ENCODE measurements at places on chromosomes 11 and 22.

DNA sequence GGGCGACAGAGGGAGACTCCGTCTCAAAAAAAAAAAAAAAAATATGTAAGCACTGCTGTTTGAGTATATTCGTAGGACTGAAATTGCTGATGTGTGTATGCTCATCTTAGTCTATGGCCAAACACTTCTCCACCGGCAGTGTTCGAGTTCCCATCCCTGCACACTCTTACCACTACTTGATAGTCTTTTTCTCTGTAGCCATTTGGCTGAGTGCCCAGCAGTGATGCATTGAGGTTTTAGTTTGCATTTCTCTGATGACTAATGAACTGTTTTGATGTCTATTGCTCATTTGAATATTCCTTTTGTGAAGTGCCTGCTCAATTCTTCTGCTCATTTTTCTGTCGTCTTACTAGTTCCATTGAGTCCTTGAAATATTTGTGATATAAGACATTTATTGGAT is 1.9 kb downstream of the TIRAP start:
- no peaks in the 10 kb centered on the region for H3K36me3 ChIP-seq
- DNase-seq, result no peak
- no peak overlapping the region for H3K4me3 ChIP-seq
- no peaks in the 10 kb centered on the region for H3K27me3 ChIP-seq

GRCh38 chr11:106012744-106013143 is 9.3 kb downstream of the MSANTD4 start:
- no peak for DNase-seq
- no peaks in the 10 kb centered on the region for H3K27me3 ChIP-seq
- H3K4me3 ChIP-seq, result no peak overlapping the region
- H3K4me1 ChIP-seq, result peaks cover 8% of the 10 kb centered on the region
- H3K27ac ChIP-seq, result no peak overlapping the region

DNA sequence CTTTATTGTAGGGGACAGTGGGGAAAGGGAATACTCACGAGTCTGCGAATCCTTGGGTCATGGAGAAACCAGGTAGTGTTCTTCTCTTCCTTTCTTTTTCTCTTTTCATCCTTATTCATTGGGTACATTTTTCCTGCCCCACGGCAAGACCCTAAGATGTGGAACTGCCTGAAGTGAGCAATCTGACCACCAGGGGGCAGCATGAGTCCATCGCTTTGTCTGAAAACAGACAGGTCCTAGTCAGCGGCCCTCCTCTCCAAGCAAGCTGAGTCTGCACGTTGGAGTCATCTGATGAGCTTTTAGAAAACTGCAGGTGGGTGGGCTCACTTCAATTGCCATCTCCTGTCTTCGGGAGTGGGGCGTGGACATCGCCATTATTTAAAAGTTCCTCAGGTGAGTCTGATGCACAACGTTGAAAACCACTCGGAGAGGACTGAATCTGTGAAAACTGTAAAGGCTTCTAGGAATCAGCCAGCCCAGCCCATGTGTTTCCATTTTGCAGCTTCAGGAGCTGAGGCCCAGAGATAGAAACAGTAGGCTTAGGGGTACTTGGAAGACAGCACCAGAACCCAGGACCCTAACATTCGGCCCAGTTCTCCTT is 34.0 kb upstream of the FBXO3 start:
- no peaks in the 10 kb centered on the region for H3K4me1 ChIP-seq
- H3K36me3 ChIP-seq, result no peaks in the 10 kb centered on the region
- no peak overlapping the region for H3K27ac ChIP-seq
- H3K27me3 ChIP-seq, result no peaks in the 10 kb centered on the region
- H3K4me3 ChIP-seq, result no peak overlapping the region

DNA sequence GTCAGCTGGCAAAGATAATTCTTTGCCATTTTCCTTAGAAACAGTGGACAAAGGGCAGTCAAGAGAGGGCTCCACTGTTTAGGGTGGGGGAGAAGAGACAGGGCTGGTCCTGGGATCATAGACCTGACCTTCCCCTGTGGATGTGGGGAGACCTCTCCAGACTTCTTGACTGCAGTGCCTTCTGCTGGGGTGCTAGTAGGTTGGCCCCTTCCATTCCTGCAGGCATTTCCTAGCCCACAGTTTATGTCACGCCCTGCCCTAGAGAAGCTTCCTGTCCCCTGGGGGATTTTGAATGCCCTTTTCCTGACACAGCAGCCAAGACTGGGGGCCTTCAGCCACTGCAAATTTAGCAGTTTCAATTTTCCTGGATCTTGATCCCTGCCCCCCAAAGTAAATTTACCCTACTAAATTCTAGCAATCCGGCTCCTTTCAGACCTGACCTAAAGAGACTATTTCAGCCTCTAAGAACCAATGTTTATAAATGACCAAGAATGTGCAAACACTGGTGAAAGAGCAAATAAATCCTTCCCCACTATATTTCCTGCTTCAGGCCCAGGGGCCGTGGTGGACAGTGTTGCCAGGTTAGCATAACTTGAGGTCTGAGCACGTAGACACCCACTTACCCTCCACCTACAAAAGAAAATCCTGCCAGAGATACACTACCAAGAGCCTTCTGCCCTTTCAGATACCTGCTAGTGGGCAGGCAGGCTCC is 58.4 kb downstream of the PPFIBP2 start:
- DNase-seq, result peak; percentile 45
- peaks cover 41% of the 10 kb centered on the region for H3K4me1 ChIP-seq
- no peaks in the 10 kb centered on the region for H3K27me3 ChIP-seq
- H3K27ac ChIP-seq, result peak overlapping the region; percentile 78

Measured in upper lobe of left lung (tissue), 6 donors.